ENCODE measurements at places on chromosomes 3 and 15.

GRCh38 chr3:4978204-4978965 lies 852 bp upstream of the BHLHE40 start:
- DNase-seq = peak; percentile 99

DNA sequence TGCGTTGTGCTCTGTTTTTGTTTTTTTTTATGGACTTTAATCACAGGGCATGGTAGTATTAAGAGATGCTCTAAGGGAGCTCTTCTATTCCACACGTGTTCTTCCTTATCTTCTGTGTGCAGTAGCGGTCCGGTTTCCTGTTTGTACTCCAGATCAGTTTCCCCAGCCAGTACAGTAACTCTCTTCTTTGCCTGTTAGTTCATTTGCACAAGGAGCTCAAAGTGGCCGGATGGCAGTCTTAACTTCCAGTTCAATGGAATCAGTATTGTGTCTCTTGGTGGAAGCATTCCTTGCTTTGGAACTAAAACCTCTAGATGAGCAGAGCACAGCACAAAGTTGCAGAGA lies 122.0 kb downstream of the KLF13 start:
- no peak for DNase-seq

- no peak for DNase-seq
Measured at GRCh38 chr3:81909796-81910195, 148.4 kb upstream of the GBE1 start.

GRCh38 chr15:68646696-68647095 lies 67.9 kb downstream of the CORO2B start:
- DNase-seq = no peak

- DNase-seq = no peak
Measured at GRCh38 chr15:78035321-78035751, 42.2 kb downstream of the TBC1D2B start.

GRCh38 chr3:48247401-48247811 lies 6.5 kb downstream of the ZNF589 start:
- DNase-seq = peak; percentile 45

- peak; percentile 86 for DNase-seq
Measured at GRCh38 chr15:72319360-72319984, 485 bp downstream of the CELF6 start.

DNA sequence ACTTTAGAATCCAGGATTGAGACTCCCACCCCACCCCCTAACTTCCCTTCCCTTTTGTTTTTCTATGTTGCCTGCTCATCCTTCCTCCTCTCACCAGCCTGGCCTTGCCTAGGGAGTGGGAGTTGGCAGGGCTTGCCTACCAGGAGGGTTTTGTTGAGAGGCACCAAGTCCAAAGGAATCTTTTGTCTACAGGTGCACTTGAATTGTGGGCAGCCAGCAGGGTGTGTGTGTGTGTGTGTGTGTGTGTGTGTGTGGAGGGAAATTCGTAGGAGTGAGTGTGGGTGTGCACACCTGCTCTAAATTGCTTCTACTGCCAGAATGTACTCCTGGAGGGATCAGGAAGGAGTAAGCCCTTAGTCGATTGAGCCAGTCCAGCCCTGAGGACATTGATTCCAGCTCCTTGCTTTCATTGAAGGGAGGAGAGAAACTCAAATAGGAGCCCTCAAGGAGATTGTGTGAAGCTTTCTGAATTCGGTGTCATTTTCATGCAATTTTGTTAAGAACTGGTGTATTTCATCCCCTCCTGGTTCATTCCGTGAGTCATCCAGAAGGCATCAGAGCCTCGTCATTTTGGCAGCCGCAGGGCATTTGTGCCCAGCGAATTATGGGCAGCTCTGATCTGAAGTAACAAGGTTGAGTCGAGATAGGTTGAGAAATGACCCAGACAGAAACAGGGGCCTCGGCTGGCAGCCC lies 112.1 kb downstream of the SLCO3A1 start:
- no peak for DNase-seq

DNA sequence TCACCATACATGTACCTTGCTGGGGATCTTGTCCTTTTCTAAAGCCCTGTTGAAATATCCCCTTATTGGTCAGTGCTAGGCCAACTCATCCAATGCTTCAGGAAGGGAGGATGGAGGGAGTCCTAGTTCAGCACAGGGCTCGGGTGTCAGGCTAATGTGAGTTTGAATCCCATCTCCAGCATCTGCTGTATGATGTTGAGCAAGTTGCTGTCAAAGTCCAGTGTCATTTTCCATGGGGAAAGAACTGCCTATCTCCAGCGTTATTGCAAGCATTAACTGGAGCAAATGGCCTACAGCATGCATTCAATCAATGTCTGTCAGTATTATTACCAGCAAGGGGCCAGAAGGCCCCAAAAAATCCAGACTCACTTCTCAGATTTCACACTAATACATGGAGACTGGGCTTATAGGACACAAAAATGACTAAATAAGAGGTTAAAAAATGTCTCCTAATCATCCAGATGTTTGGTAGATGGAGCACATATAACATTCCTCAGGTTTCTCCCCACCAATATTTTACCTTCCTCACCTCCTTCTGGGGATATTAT lies 40.8 kb downstream of the SRGAP3 start:
- DNase-seq = no peak

DNA sequence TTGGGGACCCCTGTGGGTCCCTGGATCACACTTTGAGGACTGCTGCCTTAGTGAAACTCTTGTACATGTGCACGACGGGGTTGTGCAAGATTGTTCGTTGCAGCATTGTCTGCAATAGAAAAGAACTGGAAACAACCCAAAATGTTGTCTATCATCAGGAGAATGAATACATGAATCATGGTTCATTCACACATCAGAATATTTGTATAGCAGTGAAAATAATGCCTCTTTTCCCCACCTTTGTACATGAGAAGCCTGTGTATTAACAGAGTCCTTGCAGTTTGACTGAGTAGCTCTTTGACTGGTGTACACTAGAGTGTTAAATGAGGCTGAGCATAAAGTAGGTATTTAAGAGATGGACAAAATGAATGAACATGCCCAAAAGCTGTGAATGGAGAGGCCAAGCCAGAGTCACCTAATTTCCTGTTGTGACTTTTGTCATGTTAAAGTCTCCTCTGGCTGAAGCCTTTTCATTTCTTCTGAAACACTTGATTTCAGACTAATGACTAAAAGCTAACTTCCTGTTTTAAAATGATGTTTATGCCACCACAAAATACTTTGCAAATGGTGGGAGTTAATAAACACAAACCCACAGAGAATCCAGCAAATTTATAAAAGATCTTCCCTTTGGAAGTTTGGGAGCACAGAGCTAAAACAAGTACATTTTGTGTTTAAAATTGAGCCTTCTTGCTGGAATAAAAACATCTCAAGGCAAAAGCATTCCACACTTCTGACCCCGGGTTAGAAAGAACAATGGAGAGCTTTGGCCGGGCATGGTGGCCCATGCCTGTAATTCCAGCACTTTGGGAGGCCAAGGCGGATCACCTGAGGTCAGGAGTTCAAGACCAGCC lies 20.6 kb upstream of the USP3 start:
- no peak for DNase-seq

GRCh38 chr3:193229851-193230420 lies 11.1 kb upstream of the PLAAT1 start:
- no peak for DNase-seq

- no peak for DNase-seq
Measured at GRCh38 chr3:71189480-71189879, 394.0 kb downstream of the FOXP1 start.

- DNase-seq = no peak
Measured at GRCh38 chr3:141708367-141708766, 29.7 kb upstream of the RNF7 start.

- peak; percentile 44 for DNase-seq
Measured at GRCh38 chr3:18246336-18247060, 178.6 kb downstream of the SATB1 start.

DNA sequence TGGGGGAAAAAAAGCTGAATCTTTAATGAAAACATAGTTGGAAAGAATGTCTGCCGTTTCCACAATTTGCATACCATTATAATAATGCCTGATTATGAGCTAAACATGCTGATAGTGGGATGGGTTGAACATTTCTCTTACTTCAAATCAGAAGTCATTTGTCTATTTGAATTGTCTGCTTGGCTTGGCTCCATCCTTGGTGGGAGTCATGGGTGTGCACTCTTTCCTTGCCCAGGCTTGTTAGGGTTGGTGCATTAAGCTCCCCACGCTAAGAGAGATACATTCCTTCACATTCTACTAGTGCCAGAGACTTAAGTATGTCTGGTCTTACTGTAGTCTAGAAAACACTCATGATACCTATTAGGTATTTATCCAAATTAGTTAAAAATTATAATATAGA lies 121.4 kb upstream of the RARB start:
- DNase-seq = no peak

GRCh38 chr3:126557415-126557745 lies 1.4 kb downstream of the C3orf22 start:
- no peak for DNase-seq

DNA sequence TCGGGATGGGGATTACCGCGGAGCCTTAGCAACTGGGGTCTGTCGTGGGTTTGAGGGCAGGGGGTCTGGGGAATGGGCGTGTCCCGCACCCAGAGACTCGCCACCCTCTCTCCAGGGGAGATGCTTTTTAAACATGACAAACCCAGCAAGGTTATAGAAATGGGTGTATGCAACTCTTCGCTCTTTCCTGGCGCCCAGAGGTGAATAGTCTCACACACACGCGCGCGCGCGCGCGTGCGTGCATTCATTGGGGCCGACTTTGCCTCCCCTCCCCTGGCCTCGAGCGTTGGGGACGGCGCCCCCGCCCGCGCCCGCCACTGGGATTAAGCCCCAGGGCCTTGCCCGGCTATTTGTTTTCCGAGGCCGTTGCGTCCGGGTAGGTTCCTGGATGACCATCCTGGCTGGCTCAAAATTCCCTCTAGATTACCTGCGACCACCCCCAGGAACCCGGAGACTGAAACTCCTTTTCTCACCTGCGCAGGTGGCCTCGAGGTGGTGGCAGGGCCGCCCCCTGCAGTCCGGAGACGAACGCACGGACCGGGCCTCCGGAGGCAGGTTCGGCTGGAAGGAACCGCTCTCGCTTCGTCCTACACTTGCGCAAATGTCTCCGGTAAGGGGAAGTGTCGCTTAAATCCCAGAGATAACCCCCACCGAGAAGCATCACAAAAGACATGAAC lies 777 bp downstream of the GPR160 start:
- DNase-seq = peak; percentile 61

- DNase-seq = no peak
Measured at GRCh38 chr15:49196856-49197255, 26.8 kb downstream of the GALK2 start.

GRCh38 chr15:29449136-29449535 lies 179.5 kb upstream of the NSMCE3 start:
- peak; percentile 52 for DNase-seq

DNA sequence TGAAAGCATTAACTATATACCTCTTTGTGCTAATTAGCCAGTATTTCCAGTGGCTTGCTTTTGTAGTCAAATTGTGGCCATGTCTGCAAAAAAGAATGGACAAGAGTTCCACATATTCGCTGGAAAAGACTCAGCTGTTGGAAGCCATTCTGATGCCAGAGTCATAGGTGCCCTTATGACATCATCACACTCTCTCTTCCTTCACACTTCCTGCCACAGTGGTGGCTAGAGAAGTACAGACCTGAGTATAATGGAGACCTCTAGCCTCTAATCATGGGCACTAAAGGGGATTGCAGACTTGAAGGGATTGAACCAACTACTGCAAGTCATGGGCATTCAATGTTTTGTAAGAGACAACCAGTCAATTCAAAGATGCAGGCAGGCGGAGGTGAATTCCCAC lies 38.3 kb upstream of the IQCF6 start:
- no peak for DNase-seq

DNA sequence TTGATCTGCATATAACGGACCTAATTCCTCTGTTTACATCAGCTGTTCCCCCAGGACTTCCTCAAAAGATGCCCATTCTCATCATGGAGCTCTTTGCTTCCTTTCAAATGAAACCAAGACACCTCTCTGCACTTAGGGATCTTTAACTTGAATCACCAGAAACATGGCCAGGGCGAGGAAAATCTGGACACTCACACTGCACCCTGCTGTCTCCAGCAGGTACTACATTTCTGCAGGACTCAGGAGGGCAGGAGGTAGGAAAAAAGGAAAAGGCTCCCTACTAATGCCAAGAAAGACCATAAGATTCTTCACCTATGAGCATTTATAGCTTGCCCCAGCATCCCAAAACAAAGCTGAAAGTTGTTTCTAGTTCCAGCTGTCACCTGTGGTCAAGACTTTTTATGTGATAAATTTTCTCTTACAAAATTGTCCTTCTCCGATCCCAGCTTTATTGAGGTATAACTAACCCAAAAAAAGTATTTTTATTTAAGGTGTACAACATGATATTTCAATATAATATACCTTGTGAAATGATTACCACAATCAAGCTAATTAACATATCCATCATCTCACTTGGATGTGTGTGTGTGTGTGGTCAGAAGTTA lies 87.3 kb upstream of the C15orf61 start:
- peak; percentile 65 for DNase-seq

DNA sequence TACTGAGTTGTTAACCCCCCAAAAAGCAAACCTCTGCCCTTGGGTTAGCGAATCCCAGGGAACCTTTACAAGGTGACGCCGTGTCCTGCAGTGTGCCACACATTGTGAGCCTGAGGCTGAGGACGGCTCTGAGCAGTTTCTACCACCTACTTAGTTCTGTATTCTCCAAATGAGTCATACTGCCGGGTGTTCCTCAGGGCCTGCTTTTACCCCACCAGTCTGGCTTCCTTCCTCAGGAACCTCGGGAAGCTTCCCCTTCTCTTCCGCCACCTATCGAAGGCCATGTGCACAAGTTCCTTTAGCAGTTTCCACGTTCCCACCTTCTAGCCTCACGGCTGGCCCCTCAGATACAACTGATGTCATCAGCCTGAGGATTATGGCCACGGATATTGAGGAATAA lies 384.0 kb upstream of the TPM1 start:
- DNase-seq = peak; percentile 59

- DNase-seq = no peak
Measured at GRCh38 chr3:126998320-126998719, 15.4 kb downstream of the PLXNA1 start.

- no peak for DNase-seq
Measured at GRCh38 chr3:46096336-46096735, 69.1 kb upstream of the XCR1 start.
